ENCODE measurements at places on chromosomes 7 and 10.

DNA sequence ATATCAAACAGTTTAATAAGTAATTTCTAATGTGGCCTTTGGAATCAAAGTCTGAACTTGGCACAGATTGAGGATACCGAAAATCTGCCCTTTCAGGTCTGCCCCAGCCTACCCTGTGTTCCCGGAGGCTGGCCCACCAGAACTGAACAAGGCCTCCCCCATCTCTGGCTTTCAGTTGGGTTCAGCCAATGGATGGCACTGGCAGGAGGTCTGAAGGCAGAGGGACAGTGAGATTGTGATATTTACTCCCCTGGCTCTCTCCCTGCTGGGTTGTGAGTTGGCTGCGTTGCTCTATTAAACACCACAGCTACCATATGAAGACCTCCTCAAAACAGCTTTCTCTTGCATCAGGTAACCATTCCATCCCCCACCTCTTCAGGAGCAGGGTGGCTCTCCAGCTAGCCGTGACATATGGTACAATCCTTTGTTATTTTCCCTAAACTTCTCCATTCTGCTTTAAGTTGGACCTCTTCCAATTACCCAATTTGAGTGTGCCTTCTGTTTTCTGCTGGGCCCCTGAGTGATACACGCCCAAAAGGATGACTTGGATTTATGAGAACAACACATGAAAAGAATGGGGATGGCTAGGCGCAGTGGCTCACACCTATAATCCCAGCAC lies 28.1 kb downstream of the DNMBP start:
- DNase-seq, result no peak

GRCh38 chr7:107467972-107468371 lies 1.9 kb upstream of the GPR22 start:
- DNase-seq, result no peak

- DNase-seq, result no peak
Measured at GRCh38 chr10:78053211-78053868, 19.7 kb downstream of the RPS24 start.

GRCh38 chr7:142851919-142852318 lies 3.0 kb upstream of the EPHB6 start:
- DNase-seq, result no peak

DNA sequence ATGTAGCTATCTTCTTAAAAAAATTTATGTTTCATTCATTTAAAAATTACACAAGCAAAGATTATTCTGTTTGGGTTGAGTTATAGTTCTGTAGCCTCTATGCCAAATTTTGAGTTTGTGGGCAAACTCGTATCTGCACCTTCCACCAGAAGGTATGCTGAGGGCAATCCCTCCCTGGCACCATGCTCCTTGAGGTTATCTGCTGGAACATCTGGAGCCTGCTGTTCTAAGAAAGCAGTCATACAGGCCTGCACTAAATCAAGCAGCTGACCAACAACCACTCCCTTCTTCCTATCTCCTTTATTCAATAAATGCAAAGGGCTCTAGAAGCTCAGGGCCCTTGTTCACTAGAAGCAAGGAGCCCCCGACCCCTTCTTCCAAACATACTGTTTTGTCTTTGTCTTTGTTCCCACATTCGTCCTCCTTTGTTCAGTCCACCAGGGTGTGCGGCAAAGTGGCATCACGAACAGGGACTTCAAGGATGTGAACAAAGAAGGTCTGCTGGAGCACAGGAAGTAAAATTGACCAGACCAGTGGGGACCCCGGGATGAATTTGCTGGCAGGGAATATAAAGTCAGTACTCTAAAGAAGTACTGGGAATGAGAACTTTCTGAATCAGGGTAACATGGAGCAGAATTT lies 36.4 kb downstream of the OR13A1 start:
- DNase-seq, result no peak

GRCh38 chr10:124306922-124307371 lies 111.8 kb downstream of the OAT start:
- DNase-seq, result no peak

DNA sequence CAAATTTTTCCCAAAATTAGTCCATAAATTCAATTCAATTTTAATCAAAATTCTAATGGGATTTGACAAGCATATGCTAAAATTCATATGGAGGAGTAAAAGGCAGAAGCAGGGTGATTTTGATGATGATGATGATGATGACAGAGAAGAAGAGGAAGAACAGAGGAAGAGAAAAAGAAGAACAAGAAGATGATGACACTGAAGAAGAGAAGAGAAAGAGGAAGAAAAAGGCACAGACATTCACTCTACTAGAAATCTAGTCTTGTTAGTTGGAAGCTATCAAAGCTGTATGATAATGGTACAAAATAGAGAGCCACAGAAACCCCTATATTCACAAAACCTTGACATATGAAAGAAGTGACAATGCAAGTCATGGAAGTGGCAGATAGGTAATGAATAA lies 157.9 kb downstream of the ELMO1 start:
- DNase-seq, result no peak

- DNase-seq, result no peak
Measured at GRCh38 chr7:90764848-90765570, 168.9 kb downstream of the CDK14 start.

DNA sequence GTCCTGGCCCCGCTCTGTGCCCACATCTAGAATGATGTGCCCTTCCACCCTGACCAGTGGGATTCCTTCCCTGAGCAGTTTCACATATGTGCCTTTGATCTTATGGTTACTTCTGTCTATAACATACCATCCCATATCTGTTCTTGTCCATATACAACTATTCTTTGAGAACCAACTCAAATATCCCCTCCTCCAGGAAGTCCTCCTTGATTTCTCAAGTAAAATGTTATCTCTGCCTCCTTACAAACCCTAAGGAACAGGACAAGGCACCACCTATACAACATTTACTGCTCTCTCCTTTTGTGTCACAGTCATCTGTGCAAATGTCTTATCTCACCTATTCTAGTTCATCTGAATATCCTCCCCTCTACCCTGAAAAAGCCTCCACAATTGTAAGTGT lies 28.2 kb downstream of the HABP2 start:
- DNase-seq, result no peak

DNA sequence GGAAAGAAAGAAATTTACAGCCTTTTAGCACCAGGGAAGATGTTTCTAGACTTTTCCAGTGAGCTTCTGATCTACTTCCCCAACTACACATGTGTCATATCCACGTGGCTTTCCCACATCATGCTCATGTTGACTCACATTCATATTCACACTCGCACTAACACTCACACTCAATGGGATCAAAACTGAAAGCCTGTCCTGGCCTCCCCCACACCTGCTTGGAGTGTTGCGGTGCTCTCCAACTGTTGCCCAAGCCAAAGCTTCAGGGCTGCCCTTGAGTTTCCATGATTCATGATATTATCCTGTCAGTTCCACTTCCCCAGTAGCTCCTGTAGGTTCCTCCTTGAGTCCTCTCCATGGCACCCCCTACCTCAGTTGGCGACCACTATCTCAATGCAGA lies 444.4 kb downstream of the GATA3 start:
- no peak for DNase-seq

- DNase-seq, result no peak
Measured at GRCh38 chr10:98344589-98345038, 70.4 kb downstream of the PYROXD2 start.

- no peak for DNase-seq
Measured at GRCh38 chr7:28872226-28872625, 85.9 kb downstream of the TRIL start.

GRCh38 chr10:32981760-32982159 lies 23.7 kb upstream of the ITGB1 start:
- no peak for DNase-seq

- DNase-seq, result no peak
Measured at GRCh38 chr7:24298696-24299095, 14.7 kb downstream of the NPY start.

- DNase-seq, result no peak
Measured at GRCh38 chr10:32985341-32985764, 27.3 kb upstream of the ITGB1 start.

DNA sequence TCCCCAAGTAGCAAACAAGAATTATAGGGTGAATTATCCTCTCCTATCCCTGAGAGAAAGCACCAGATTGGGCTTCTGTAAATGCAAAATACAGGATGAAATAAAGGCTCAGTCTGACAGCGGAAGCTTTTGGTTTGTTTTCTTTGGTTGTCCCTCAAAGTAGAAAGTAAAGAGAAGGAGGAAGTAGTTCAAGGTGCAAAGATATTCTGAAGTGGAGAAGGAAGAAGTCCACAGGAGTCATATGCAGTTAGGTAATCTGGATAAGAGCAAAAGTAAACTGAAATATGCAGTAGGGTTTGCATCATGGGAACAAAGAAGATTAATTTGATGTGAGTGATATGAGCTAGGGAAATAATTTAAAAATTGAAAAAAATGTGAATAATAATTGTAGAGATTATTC lies 1071.9 kb downstream of the CNTNAP2 start:
- no peak for DNase-seq

GRCh38 chr7:22702516-22702915 lies 24.5 kb upstream of the IL6 start:
- DNase-seq, result no peak

- no peak for DNase-seq
Measured at GRCh38 chr10:68155615-68156210, 46.4 kb downstream of the MYPN start.

- DNase-seq, result no peak
Measured at GRCh38 chr10:101090597-101090996, 28.8 kb downstream of the KAZALD1 start.

- DNase-seq, result no peak
Measured at GRCh38 chr7:2921653-2922347, 77.7 kb upstream of the GNA12 start.

- DNase-seq, result no peak
Measured at GRCh38 chr10:28940158-28940888, 263.0 kb downstream of the BAMBI start.

DNA sequence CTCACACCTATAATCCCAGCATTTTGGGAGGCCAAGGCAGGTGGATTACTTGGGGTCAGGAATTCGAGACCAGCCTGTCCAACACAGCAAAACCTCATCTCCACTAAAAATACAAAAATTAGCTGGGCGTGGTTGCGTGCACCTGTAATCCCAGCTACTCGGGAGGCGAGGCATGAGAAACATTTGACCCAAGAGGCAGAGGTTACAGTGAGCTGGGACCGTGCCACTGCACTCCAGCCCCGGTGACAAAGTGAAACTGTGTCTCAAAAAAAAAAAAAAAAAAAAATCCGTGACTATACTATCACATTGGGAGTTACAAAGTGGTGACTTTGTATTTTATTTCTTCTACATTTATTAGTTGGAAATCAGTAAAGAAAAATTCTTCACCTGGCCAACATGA lies 101.2 kb downstream of the EPC1 start:
- no peak for DNase-seq

GRCh38 chr7:91565499-91566401 lies 301.5 kb downstream of the FZD1 start:
- no peak for DNase-seq

DNA sequence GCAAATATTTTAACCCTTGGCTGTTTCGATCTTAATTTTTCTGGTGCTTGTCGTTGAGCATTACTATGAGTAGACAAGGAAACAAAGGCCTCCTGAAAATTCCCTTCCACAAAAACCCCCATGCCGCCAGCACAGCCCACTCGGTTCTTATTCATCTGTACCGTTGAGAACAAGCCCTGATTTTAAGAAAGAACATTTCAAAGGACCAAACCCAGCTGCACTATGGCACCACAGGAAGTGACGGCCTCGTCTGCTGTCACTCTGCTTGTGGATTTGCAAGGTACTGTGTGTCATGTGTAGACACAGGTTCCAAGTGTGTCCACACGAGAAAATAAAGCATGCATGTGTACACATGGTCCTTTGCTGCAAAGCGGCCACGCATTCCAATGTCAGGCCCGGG lies 285.2 kb downstream of the DNAJB6 start:
- DNase-seq, result no peak

DNA sequence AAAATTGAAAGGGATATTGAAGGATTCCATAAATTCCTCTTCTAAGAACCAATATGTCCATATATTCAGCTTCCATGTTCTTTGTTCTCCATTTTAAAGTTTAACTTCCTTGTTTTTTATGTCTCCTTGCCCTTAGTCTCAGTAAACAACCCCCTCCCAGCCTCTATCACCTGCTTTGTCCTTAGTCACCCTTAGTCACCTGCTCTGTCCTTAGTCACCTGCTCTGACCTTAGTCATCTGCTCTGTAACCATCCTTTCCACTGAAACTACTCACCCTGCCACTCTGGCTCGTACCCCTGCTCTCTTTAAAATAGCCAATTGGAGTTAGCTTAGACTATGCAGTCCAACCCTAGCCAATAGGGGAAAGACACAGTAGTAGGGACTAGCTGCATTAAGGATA lies 136.2 kb upstream of the TMEM106B start:
- no peak for DNase-seq

GRCh38 chr7:50068850-50069551 lies 24.0 kb downstream of the ZPBP start:
- no peak for DNase-seq

DNA sequence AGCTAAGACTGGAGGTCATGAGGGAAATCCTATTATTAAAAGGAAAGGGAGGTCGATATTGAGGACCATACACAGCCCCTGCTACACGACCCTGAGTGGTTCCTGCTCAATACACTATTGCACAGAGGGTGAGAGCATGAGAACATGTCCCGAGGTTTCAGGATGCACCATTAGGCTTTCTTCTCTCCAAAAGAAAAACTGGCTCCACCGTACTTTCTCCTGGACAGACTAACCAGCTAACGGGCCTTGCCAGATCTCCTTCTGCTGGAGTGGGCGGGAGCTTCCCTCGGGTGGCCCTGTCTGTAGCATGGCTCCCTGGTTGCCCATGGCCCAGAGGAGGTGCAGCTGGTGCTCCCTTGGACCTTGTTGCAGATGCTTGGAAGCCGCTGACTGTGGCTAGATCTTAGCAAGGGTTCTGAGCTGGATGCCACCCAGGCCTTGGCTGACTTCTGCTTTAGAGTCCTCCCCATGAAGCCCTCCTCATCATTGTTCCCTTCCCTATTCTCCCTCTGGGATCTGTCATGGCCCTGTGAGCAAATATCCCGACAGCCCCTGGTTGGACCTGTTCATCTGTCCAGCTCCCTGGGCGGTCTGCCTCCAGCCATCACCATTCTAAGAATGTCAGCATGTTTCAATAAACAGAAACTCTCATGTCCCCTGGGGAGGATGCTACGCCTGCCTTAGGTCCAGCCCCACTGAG lies 52.9 kb upstream of the SHH start:
- no peak for DNase-seq

DNA sequence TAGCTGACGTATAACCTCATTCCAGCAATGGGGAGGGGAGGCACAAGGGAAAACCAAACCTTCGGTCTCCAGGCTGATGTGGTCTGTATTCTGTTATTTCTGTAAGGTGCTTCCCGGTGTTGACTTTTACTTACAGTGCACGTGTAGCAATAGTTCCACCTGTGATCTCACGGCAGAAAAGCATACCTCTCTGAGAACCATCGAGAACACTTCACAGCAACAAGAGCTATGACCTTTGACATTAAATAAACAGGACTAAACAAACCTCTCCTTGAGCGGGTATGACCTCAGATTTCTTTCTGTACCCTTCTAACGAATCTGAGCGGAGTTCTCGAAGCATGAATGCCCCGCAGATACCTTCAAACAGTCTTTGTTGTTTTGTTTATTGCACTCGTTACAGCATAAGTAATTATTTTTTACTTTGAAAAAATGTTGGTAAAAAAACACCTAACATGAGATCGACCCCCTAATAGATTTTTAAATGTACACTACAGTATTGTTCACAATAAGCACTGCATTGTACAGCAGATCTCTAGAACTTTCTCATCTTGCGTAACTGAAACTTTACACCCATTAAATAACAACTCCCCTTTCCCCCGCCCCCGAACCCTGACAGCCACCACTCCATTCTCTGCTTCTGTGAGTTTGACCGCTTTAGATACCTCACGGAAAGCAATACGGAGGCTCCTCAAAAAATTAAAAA lies 282.3 kb downstream of the GATA3 start:
- no peak for DNase-seq
